SIG-M5 (cell line): ENCODE measurements at places on chromosomes 5 and 9.

DNA sequence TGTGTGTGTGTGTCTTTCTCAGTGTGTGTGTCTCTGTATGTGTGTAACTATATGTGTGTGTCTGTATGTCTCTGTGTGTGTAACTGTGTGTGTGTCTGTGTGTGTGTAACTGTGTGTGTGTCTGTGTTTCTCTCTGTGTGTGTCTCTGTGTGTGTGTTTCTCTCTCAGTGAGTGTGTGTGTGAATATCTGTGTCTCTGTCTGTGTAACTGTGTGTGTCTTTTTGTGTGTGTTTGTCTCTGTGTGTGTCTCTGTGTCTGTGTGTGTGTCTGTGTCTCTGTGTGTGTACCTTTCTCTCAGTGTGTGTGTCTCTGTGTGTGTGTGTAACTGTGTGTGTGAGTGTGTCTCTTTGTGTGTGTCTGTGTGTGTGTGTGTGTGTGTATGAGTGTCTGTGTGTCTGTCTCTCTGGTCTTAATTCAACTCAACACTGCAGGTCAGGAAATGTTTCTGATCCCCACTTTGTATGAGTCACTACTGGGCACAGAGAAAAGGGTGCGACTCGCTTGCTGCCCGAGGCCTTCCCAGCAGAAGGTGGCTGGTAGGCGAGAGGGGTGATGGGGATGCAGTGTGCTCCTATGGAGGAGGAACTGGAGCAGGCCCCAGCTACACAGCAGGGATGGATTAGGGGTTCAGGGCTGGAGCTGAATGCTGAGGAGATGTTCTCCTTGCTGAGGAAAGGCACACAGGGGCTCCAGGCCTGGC, 52.1 kb downstream of the NSG2 start:
- DNase-seq = no peak

DNA sequence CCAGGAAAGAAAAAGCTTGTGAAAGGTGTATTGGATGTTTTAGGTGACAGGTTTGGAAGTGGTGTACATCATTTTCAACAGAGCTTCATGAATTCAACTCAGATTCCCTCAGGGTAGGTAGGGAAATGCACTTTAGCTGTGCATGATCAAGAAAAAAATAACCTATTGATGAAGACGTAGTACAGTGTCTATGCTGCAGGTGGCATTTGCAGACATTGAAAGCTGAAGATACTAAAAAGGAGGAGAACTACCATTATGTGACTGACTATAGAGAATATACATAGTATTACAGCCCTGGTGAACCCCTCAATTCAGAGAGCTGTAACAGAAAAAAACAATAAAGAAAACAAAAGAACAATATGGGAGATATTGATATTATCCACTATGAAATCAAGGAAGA, 2344.7 kb upstream of the ACO1 start:
- no peak for DNase-seq

- no peak for DNase-seq
Measured at GRCh38 chr9:85900504-85901201, 40.3 kb upstream of the NAA35 start.

- DNase-seq = no peak
Measured at GRCh38 chr5:74765201-74765600, 1.7 kb downstream of the GFM2 start.

- DNase-seq = no peak
Measured at GRCh38 chr5:110735556-110735955, 3.3 kb upstream of the SLC25A46 start.

DNA sequence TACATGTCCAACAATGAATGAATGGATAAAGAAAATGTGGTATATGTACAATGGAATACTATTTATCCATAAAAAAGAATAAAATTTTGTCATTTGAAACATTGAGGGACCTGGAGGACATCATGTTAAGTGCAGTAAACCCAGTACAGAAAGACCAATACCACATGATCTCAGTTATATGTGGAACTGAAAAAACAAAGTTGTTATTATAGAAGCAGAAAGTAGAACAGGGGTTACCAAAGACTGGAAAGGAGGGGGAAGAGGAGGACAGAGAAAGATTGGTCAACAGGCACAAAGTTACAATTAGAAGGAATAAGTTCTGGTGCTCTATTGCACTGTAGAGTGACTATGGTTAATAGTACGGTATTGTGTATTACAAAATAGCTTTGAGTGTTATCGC, 233.8 kb downstream of the SEMA6A start:
- no peak for DNase-seq

- no peak for DNase-seq
Measured at GRCh38 chr5:117504305-117504704, 929.7 kb upstream of the SEMA6A start.

DNA sequence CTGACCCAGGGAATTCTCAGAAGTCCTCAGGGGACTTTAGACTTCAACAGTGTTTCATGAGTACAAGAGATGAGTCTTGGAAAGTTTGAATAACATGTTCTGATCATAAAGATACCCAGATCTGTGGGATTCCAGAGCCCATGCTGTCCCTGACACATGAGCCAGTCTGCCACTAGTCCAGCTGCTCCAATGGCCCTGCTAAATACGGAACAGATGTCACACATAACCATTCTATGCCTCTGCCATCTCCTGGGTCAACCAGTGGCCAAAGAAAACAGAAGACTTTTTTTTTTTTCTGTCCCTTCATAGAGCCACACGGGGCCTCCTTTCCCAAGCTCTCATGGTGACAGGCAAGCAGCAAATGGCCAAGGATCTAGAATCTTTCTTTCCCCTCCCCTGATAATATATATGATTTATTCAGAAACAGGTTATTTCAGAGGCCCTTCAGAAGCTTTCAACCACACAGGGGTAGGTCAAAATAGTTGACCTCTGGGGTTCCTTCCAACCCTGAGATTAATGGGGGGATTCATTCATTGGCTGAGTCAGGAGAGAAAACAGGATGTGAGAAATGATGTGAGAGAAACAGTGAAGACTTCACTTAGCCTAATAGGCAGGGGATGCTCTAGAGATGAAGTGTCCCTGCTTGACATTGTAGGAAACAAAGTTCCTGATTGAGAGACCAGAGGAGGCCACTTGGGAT, 367.7 kb downstream of the CDK5RAP2 start:
- DNase-seq = no peak

DNA sequence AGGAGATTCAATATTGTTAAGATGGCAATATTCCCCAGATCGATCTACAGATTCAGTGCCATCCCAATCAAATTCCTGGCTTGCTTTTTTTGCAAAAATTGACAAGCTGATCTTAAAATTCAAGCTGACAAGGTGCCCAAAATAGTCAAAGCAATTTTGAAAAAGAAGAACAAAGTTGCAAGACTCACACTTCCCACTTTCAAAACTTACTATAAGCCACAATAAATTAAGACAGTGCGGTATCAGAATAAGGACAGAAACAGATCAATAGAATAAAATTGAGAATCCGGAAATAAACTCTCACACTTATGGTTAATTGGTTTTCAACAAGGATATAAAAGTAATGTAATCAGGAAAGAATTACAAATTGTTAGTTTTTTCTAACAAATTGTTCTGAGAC, 97.1 kb downstream of the NRG2 start:
- DNase-seq = no peak
